ENCODE measurements at places on chromosomes 1 and 21.

- no peak for DNase-seq
These were observed 125.2 kb upstream of the DSCAM start for GRCh38 chr21:40972151-40972550.

DNA sequence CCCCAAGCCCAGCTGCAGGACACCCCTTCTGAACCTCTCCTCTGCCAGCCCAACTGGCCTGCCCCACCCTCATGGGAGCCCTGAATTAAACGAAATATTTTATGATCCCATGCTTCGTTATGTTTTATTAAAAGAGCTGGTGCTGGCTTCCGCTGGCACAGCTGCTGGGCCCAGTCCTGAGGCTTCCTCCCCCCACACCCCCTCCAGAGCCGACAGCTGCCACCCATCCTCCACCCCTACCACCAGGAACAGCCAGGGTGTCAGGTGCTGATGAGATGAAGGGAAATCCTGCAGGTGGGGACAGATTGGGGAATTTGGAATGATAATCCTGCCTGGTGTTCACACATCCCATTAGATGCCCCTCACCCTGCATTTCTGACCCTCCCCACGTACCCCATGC is 19.0 kb downstream of the IGSF21 start:
- no peak for DNase-seq

GRCh38 chr1:212696721-212697331 is 2.8 kb downstream of the BATF3 start:
- no peak for DNase-seq

DNA sequence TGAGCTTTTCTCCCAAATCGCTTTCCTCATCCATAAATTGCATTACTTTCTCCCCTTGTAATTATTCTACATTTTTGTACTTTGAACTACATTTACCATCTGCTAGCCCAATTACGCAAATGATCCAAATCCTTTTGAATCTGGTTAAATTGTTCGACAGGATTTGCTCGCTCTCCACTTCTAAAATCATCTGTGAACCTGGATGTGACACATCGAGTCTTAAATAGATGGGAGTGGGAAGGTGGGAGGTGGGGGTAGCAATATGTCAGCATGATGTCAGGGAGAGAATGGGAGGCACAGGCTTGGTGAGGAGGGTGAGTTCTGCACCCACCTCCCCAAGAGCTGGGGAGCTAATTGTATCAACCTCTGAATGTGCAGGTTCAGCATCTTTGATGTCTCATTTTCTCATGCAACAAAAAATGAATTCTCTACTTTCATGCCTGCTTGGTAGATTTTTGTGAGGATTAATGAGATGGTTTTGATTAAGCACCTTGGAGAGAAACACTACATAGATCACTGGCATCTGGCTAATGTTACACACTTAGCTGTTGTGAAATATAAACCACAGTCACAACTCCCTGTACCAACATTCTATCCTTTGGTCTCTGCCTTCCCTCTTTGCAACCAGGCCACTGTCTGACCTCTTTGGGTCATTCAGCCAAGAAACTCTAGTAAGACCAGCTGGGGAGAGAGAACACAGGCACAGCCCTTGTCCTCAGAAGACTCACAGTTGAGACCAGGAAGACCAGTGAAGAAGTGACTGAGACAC is 165.1 kb downstream of the DAB1 start:
- DNase-seq, result no peak

GRCh38 chr21:45009616-45010015 is 64.8 kb upstream of the ADARB1 start:
- DNase-seq, result no peak

DNA sequence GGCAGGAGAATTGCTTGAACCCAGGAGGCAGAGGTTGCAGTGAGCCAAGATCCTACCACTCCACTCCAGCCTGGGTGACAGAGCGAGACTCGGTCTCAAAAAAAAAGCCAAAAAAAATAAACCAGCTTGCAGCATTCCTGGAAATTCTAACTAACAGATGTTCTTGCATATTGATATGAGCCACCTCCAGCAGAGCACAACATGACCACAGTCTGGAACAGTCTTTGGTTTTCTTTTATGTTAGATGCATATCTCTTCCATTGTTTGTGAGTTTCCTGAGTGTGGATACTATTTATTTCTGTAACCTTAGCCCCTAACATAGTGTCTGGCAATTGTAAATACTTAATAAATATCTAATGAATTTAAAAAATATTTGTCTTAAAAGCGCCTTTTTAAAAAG is 23.9 kb downstream of the IFNAR1 start:
- no peak for DNase-seq

- DNase-seq, result no peak
These were observed 1.9 kb upstream of the CNTN2 start for GRCh38 chr1:205041001-205041715.

DNA sequence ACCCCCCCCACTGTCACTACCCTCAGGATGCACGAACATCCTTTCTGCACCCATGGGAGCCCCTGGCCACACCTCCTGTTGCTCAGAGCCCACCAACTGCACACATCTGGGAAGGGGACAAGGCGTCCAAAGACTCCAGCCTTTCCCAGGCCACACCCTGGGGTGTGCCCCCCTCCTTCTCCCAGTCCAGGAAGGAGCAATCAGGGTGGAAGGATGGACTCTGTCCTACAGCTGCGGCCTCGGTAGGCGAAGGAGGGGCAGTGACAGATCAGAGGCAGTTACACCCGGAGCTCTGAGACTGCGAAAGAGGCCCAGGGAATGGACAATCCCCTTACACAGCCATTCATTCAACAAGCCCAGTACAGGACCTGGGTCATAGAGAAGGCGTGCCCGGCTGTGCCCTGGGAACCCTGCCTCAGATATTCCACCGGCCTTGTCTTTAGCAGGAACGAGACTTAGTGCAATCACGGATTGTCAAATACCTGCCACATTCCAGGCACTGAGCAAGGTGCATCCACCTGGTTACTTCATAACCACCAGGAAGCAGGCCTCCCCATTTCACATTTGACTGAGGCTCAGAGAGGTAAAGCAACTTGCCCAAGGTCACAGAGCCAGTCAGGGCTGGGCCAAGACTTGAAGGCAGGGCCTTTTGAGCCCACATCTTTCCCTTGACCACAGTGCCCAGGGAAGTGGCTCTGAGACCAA is 9.4 kb downstream of the HSPG2 start:
- DNase-seq, result no peak

GRCh38 chr1:153790313-153790965 is 15.2 kb downstream of the SLC27A3 start:
- DNase-seq, result no peak

- DNase-seq, result no peak
These were observed 762.5 kb upstream of the TPTE start for GRCh38 chr21:9758888-9759287.

DNA sequence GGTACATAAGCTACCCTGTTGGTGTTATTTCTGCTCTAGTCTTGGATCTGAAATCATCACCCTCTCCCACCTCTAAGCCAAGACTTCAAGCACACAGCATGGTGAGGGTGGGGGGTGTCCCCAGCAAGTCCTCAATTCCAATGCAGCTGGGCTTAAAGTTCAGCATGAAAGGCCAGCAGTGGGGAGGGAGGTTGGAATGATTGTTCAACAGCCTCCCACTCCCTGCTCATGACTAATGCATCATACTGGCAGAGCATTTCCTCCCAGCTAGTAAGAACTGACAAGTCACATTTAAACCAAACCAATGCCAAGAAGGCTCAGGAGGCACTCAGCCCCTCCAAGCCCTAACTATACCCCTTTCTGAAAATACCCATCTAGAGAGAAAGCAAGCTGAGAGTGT is 50.1 kb downstream of the TIAM1 start:
- DNase-seq, result peak; percentile 92

DNA sequence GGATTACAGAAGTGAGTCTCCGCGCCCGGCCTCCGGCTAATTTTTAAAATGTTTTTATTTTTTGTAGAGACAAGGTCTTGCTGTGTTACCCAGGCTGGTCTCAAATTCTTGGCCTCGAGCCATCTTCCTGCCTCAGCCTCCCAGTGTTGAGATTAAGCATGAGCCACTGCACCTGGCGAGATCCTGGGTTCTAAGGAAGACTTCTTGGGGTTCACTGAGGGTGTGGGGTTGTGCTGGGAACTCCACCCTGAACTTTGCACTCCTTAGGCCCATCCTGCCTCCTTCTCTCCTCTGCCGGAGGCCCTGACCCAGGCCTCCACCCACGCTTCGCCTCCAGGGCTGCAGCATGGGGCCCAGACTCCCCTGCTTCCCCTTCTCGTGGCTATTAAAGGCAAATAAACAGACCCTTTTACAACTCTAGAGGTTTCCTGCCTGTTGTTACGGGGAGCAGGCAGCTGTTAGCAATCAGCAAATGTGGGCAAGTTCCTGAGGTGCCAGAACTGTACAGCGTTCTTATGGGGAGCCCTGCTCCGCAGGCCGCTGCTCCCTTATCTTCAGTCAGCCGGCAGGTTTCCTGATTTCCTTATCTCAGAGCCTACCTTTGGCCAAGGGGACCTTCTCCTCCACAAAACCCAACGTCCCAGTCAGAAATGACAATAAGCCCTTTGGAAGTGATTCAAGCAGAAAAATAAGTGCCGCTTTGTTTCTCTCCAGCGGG is 41.0 kb upstream of the LIN9 start:
- peak; percentile 9 for DNase-seq

- DNase-seq, result no peak
These were observed 87.6 kb downstream of the MTR start for GRCh38 chr1:236882678-236883077.

- peak; percentile 35 for DNase-seq
These were observed 25.1 kb downstream of the IRF2BP2 start for GRCh38 chr1:234584926-234585325.

- DNase-seq, result peak; percentile 25
These were observed 38.5 kb upstream of the EFCAB14 start for GRCh38 chr1:46757247-46757955.

- DNase-seq, result no peak
These were observed 52.0 kb upstream of the GADD45A start for GRCh38 chr1:67632811-67633655.

- no peak for DNase-seq
These were observed 29.3 kb downstream of the KPNA6 start for GRCh38 chr1:32137111-32137510.

DNA sequence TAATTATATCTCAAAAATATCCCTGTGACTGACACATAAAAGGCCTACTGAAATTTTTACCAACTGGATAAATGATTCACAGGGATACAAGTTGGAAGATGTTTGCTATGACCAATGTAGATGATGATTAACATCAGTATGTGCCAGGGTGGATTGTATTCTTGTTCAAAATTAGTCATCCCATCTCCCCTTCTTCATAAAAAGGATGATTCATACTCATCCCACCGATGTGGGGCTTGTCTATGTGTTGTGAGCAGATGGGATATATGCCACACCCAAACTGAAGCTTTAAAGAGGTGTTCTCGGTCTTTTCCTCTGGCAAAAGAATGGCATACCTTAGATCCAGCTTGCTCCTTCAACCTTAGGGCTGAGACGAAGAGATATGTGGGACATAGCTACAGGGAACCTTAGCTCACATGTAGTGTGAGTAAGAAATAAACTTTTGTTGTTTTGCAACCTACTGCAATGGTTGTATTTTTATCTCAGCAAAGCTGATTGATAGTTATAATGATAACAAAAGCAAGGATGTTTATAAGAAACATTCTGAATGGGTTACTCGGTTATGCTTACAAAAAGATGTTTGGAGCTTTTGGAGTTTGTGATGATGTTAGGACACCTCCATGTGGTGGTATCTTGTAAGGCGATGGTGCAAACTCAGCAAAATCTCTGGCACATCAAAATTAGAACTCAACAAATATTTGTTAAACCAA is 29.4 kb downstream of the SPATA17 start:
- DNase-seq, result peak; percentile 70

DNA sequence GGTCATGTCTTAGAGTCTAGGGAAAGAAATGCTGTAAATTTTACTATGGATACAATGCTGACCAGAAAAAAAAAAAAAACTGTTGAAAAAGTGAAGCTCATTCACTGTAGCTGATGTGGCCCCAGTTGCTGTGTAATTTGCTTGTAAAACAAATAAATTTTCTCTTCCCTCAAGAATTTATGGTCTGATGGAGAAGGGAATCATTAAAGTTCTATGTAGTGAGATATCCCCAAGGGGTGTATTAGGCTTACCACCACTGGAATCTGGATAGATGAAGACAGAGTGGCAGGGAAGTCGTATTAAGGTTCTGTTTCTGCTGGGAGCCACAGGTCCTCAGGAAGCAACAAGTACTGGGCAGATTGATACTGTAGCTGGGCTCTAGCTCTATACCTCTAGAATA is 860.0 kb downstream of the LTN1 start:
- no peak for DNase-seq

GRCh38 chr1:192224396-192224795 is 66.1 kb downstream of the RGS18 start:
- DNase-seq, result no peak

DNA sequence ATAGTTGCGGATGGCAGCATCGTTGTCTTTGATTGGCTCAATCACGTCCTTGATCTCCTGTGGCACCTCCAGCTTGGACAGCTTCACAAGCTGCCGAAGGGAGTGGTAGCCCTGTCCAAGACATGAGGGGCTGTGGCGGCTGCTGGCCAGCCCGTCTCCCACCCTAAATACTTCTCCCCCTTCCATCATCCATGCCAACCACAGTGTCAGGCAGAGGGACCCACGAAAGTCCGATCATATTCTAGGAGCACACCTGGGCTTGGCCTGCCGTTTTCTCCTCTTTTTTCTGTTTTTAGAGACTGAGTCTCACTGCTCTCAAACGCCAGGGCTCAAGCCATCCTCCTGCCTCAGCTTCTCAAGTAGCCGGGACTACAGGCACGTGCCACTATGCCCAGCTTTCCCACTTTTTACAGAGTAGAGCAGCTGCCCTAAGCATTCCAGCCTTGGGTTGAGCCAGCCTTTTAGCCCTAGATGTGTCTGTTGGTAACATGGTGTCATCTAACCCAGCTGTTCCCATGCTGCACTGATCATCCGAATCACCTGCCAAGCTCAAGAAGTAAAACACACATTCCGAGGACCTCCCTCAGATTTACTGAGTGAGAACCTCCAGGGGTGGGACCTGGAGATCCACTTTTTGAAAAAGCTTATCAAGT is 10.4 kb downstream of the MTHFR start:
- DNase-seq, result no peak

DNA sequence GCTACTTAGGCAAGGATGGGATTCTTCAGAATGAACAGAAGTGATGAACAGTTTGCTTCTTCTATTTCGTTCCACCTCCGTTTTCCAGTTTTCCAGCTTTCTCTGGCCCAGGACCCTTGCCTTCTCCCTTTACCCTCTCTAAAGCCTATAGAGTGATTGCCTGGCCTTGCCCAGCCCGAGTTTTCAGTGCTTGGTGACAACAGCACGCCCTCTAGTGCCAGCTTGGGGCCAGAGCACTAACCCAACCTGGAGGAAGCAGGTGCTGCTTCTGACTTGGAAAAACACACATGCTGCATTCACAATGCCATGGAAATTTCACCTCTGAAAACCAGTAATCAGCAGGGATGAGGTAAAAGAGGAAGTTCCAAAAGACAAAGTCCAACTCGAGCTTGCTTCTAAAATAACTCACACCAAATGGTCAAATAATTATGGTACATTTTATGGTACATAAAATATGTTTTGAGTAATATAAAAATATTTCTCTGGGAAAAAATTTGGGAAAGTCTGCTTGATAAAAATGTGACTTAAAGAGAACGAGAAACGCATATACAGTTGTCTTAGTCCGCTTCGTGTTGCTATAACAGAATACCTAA is 26.1 kb downstream of the UBE2T start:
- peak; percentile 77 for DNase-seq

GRCh38 chr21:42550817-42551216 is 37.2 kb downstream of the SLC37A1 start:
- DNase-seq, result no peak
